CD4-positive, alpha-beta T cell treated with Interleukin-17A for 4 hours (primary cell): ENCODE measurements at places on chromosomes 4 and X.

DNA sequence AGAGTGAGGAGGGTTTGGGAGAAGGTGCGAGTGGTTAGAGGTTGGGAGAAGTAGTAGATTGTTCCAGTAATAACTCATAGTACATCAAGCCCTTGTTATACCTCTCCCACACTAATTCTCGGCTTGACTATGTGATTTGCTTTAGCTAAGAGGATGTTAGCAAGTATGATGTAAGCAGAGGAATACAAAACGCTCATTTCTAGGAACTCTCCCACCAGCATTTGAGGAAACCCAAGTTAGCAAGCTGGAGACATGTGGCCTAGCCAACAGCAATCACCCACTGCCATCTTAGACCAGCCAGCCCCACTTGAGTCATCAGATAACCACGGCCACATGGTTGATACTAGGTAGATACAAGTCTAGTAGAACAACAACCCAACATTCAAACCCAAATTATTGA is 14.2 kb downstream of the FTHL17 start:
- DNase-seq = no peak

- DNase-seq = no peak
These were observed 69.2 kb downstream of the PTCHD1 start for GRCh38 chrX:23403849-23404248.

DNA sequence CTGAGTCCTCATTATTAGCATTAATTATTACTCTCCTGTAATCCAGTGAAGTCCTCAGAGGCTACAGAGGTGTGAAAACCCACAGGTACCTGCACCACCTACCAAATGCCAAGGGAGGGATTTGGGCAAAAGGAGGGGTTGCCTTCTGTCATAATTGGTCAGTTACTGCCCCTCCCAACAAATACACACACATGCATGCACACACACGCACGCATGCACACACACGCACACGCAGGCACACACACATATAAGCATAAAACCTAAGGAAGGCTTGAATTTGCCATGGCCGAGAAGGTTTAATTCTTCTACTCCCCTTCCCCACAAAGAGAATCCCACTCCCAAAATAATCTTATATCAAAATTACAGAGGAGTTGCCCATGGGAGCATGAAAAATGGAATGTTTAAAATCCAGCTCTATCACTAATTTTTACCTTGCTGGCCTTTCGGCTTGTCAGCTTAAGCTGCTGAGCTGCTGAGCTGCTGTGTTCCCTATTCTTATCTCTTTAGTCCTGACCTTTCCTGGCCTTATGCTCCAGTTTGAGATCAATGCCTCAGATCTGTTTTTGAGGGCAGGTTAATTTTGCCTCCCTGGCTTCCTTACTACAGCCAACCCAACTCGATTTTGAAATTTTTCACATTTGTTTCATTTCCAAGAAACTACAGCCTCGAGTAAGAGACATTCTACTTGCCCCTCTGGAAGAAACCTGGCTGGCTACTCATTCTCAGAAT is 95.0 kb downstream of the CAMK2D start:
- no peak for DNase-seq

GRCh38 chrX:46912603-46913491 is 626 bp downstream of the JADE3 start:
- DNase-seq = peak; percentile 42

DNA sequence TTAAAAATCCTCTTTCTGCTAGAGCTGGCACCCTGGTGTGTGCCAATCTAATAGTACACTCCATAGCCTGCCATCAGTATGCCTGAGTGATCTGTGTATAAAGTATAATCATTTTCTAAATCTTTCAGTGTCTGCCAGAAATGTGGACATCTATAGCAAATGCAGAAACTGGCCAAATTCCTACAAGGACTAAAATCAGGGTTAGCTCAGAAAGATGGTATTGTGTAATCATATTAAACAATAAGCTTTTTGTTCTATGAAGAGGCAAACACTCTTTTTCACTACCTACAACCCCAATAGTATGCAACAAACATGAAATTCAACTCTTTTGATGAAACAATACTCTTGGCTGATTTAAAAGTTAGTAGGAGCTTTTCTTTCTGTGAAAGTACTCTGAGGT is 7.7 kb upstream of the TXLNG start:
- no peak for DNase-seq

DNA sequence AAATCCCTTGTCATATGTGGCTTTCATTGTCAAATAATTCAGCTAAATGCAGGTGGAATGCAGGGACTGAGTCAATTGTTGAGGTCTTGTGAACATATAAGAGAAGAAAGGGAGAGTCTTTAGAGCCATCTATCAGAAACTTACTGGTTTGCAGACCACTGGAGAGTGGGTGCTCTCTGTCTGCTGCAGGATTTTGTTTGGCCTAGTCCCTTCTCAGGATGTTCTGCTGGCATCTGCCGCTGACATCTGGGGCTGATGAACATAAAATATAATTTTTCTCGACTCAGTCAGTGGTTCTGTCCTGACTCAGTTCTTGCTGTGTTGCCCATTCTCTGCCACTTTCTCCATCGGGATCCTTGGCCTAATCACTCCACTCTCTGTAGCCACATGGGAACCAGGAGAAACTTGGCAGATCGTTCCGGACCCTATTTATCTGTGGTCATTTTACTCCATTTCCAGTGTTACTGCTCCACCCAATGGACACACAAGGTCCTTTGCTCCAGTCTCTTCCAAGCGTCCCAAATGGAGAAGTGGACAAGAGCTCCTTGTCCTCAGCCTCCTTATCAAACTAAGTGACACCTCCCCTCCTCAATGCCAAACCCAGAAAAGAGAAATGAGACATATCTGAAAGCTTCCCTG is 436.2 kb downstream of the FAT4 start:
- DNase-seq = no peak

GRCh38 chr4:158722291-158722916 is 792 bp downstream of the PPID start:
- peak; percentile 6 for DNase-seq

- DNase-seq = no peak
These were observed 686.1 kb downstream of the GLUD2 start for GRCh38 chrX:121733514-121733913.

DNA sequence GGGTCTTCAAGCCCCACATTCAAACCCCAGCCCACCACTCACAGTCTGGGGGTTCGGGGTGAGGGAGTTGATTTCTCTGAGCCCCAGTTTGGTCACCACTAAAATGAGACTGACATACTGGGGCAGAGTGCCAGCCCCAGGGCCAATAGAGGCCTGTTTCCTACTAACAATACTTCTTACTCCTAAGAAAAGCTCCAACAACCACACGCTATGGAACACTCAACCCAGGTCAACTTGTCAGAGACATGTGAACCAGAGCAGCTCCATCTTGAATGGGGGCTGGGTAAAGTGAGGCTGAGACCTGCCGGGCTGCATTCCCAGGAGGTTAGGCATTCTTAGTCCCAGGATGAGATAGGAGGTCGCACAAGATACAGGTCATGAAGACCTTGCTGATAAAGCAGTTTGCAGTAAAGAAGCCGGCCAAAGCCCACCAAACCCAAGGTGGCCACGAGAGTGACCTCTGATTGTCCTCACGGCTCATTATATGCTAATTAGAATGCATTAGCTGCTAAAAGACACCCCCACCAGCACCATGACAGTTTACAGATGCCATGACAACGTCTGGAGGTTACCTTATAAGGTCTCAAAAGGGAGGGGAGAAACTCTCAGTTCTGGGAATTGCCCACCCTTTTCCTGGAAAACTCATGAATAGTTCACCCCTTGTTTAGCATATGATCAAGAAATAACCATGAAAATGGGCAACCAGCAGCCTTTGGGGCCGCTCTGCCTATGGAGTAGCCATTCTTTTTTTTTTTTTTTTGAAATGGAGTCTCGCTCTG is 26.6 kb upstream of the HTRA3 start:
- DNase-seq = no peak

- peak; percentile 38 for DNase-seq
These were observed at the start of gene SNCA for GRCh38 chr4:89836897-89837384. Gene SNCA (minus strand): TSS chr4:89837161. CDS start chr4:89835667, 1,494 bp downstream.

- no peak for DNase-seq
These were observed 19.4 kb downstream of the P2RY10 start for GRCh38 chrX:78964598-78964997.

- DNase-seq = no peak
These were observed 4.1 kb downstream of the POF1B start for GRCh38 chrX:85375333-85375738.

GRCh38 chr4:181860668-181861067 is 382.5 kb upstream of the TENM3 start:
- DNase-seq = no peak

DNA sequence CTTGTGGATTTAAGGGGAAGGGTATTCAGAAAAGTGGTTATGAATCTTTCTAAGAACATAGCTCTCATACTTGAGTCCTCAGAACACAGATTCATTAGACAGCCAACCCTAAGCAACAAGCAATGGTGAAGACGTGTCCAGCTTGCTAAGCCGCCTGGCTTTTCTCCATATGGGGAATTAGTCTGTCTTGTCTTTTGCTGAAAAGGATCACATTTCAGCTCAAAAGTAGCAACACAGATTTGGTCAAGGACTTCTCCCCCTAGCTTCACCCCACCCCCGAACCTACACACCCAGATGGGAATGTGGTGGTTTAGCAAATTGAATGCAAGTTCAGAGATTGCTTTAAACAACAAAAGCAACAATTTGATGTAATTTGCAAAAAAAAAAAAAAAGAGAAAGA is 103.3 kb upstream of the RASGEF1B start:
- DNase-seq = no peak

- no peak for DNase-seq
These were observed 5.3 kb downstream of the MBNL3 start for GRCh38 chrX:132483488-132483887.

- no peak for DNase-seq
These were observed 60.0 kb downstream of the HTRA3 start for GRCh38 chr4:8329560-8329858.

DNA sequence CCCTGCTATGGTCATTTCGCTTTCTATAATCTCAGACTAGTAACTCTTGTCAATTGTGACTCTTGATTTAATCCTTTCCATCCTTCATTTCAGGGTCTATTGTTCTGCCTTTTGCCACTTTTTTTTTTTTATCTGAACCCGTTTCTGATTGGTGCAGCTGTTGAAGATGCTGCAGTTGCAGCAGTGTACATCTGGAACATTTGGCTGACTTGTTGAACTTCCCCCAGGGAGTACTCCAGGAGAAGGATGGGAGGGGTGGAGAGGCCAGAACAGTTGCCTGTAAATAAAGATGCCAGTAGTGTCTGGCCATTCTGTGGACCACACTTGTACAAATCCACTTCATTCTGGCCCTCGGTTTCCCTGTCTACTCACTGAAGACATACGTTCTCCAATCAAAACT is 1.0 kb upstream of the EDA start:
- DNase-seq = no peak

DNA sequence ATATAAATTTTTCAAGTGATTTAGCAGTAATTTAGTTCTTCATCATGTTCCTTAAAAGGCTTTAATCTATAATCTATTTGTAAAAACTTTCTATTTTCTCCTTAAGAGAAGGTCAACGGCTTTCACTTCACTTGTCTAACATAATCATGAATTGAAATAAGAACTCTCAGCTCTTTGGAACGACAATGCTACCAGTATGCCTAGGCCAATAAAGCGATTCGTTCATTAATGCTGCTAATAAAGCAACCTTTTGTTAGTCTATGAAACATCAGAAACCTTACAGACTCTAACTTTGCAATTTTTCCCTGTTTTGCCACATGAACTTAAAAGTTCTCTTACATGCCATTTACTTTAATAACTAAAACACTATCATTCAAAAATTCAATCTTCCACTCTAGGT is 47.6 kb downstream of the FBXW7 start:
- no peak for DNase-seq

DNA sequence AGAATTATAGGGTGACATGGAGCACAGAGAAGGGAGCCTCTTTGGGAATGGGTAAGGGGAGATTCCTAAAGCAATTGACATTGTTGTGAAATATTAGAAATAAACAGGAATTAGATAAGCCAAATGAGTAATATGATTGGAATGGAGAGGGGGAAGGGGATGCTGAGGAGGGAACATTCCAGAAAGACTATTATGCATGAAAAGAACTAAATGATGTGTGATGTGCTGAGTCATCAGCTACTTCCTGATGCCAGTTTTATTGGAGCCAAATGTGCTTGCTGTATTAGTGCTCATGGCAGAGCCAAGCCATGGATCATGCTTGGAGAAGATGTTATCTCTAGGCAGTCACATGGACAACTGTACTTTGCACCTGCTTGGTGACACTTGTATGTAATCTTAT is 189.0 kb upstream of the HCCS start:
- no peak for DNase-seq
